Hematopoietic multipotent progenitor cell treated with erythropoietin and hydrocortisone succinate and interleukin-3 and kit ligand, for 15 days (in vitro differentiated cells): ENCODE measurements at places on chromosomes 1 and 21.

DNA sequence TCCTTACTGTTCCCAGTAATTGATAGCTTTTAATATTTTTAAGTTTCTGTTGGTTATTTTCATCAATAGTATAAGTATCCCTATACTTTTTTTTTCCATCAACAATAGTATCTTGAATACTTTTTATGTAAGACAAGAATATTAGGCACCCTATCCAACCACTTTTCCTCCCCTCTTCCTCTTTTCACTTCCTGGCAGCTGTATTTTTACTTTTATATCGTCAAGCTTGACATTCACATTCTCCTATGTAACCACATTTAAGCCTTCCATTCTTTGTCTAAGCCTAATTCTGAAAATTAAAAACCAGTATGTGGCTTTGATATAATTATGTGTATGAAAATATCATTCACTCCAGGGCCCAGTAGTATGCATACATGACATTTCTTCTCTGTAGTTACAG lies 9.3 kb downstream of the TMEM39B start:
- no peak for DNase-seq

GRCh38 chr1:156241311-156241811 lies 623 bp upstream of the BGLAP start:
- DNase-seq: no peak

DNA sequence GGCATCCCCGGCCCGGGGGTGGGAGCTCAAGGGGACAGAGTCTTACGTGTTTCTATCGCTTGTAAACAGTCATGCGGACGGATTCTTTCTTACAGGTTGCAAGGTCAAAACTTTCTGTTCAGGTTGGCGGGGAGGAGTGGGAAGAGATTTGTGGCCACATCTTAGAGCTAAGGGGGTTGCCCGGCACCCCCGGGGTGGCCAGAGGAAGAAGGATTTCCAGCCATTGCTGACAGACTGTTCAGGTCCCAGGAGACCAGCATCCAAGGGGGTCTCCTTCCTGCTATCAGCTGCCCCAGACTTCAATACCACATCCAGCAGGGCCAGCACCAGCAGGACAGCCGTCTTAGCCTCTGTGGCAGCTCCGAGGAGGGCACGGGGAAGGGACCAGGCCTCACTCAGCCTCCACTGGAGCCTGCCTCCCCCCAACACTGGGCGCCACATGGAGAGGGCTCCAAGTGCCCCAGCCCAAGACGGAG lies 52.0 kb downstream of the KIF21B start:
- no peak for DNase-seq

DNA sequence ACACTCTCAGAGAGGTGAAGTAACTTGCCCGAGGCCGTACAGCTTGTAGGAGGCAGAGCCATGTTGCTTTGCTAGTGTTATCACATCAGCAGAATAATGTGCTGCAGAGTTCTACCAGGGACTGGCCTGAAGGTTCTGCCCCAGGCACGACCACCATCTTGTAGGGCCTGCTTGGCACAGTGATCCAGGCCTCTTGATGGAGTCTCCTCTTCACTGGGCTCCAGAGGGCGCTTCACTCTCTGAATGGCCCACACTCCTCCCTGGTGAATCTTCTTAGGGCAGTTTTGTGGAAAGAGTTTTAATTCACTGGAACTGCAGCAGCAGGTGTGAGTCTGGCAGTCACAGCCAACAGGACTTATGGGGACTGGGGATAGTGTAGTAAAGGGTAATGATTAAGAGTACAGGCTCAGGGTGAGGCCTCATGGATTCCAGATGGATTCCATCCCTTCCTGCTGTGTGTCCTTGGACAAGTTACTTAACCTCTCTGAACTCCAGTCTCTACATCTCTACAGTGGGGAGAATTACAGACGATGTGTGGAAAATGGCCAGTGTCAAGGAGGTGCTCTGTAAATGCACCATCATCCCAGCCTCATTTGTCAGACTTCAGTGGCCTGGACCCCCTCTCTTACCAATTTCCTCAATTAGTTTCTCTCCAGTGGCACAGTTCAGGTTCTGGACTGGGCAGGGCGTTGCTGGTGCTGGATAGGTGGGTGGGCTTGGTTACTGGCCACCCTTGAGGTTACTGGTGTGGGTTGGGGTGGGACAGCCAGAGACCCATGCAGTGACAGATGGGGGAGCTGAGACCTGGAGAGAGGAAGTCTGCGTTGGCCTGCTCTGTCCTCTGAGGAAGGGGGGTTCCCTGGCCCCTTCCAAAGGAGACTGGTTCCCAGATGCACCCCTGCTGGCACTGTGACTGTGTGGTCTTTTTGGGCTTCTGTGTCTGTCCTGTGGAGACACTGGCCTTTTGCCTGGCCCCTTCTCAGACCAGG lies 45.9 kb upstream of the CSF3R start:
- no peak for DNase-seq

DNA sequence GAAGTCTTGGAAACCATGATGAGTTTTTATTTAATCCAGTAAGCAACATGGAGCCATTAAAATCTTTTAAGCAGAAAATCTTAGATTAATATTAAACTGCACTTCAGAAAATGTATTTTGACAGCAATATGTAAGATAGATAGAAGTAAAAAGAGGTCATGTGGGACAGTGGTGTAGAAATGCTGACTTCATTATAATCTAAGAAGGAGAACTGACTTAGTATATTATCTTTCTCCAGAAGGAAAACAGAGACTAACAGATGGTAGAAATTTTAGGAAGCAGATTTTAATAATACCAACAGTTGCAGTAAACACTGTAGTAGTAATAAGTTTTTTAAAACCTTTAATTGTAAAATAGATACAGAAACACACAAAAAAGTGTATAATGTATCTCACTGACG lies 272.9 kb downstream of the TPR start:
- no peak for DNase-seq

DNA sequence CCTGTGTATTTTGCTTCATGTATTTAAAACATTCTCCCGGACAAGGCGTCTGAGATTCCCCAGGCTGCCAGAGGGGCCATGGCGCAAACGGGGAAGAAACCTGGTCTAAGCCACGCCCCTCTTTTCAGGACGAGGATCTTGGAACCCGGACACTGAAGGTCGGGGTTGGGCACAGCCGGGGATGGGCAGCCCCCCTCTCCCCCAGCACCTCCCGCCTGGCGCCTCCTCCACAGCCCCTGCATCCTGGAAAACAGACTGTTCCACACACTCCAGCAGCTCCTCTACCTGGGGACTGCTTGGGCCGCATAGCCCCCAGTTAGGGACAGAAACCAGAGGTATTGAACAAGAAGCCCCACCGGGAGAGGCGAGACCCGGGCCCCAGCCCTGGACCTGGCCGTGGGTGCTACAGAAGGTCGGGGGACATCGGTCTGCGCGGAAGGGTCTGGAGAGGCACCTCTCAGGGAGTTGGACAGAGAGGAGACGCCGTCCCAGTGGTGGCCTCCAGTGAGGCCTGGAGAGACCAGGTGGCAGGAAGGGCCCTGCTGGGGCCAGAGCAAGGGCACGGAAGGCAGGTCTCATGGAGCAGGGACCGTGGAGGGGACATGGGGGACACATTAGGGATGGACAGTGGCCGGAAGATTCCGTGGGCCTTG lies 5.4 kb downstream of the TP73 start:
- no peak for DNase-seq

DNA sequence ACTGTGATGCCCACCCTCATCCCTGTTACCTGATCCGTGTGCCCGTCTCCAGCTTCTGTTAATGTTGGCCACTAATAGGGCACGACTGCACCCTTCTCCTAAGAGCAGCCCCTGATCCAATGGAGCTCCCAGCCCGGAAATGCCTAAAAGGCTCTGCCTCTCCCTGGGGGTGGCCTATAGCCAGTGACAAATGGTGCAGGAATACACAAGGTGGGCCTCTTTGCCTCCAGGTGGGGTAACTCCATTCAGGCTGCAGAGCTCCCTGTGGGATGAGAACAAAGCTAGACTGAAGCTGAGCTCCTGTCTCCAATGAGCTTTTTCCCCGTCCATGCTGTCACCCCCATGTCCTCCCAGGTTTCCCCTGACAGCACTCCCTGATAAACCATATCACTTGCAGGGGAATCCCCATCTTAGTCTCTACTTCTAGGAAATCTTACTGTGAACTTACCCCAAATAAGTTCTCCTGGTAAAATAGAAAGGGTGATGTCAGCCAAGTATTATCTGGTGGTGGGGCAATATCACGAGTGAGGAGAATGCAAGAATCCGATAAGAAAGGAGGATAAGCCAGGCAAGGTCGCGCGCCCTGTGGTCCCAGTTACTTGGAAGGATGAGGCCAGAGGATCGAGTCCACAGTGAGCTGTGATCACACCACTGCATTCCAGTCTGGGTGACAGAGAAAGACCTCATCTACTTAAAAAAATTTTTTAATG lies 18.6 kb downstream of the S100A7A start:
- no peak for DNase-seq

DNA sequence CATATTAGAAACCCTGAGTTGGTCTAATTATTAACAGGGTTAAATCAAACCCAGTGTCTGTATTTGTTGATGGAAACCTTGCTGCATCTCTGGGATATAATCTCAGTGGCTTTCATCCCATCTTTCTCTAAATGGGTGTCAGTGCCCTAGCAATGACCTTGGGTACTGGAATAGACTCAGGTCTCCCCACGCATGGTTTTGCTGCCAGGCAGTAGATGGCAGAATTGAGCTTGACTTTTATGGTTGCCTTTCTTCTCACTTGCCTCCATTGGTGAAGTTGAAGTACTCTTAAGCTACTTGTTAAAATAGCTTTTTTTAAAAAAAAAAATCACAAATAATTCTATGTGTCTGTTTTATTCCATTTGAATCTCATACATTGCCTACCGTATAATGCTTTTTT lies 81.8 kb upstream of the HMCN1 start:
- DNase-seq: no peak

GRCh38 chr1:158801396-158801795 lies 20.4 kb upstream of the OR6N2 start:
- no peak for DNase-seq

DNA sequence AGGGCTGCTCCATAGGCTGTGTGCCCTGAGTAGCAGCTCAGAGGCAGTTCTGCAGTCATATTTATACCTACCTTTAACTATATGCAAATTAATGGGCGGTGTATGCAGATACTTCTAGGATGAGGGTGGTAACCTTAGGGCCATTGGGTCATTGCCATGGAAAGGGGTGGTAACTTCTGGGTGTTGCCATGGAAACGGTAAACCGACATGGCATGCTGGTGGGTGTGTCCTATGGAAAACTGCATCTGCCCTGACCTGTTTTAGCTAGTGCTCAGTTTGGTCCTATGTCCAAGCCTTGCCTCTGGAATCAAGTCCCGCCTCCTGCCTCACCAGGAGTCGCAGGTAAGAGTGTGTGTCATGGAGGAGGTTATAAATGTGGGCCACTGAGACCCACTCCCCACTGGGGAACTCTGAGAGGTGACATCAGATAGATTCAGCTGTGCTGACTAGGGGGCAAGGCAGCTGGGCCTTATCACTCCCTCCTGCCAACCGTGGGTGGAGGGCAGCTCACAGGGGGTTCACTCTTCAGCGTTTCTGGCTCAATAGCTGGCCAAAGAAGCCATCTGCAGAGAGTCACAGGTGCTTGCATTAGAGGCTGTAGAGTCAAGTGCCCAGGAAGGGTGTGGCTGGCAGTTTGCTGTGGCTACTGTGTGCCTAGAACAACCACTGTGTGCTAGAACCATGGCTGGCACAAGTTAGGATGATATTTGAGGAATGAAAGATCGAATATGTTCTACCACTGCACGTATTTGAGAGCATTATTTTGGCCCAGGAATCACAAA lies 19.0 kb downstream of the BACE2 start:
- DNase-seq: no peak

- no peak for DNase-seq
Observed at GRCh38 chr1:173058556-173058955, 7.8 kb upstream of the TNFSF18 start.
